Fibroblast of the aortic adventitia (primary cell): ENCODE measurements at places on chromosomes 7 and 10.

DNA sequence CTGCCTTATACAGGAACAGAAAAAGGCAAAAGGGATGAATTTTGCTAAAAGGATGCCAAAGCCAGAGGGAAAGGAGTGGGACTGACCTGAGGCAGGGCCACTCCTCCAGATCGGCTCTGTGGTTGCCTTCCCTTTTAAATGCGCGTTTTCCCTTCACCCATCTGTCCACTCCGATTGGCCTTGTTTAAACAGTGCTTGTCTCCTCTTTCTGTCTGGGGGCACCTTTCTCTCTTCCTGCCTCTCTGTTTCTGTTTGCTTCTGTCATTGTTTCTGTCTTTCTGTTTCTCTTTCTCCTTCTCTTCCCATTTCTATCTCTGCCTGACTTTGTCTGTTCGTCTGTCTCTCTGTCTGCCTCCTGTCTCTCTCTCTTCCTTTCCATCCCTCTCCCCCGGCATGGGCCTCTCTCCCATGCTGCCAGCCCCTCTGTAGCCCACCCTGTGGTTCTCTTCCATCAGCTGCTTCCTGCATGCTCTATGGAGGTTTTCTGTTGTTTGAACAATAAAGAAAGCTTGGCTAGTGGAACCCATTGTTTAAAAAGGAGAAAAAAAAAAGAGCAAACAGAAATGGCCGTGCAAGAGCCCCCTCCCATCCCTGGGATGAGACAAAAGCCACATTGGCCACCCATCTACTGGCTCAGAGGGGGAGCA, 29.5 kb upstream of the HSPB1 start:
- no peak for DNase-seq

DNA sequence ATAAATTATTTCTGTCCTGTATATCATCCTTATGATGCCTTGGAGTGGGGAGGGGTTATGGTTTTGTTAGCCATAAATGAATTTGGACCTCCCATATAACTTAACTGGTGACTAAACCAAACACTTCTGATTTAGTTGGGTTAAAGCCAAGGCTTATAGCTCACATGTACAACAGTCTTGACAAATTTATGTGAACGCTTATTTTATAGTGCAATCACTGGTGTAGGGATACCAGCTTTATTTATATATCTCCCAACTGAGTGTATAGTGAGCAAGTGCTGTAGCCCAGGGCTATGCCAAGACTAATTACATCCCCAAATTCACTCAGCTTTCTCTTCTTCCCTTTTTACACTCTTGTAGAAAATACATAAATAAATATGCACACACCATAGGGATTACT, 956.2 kb downstream of the SORCS3 start:
- no peak for DNase-seq

DNA sequence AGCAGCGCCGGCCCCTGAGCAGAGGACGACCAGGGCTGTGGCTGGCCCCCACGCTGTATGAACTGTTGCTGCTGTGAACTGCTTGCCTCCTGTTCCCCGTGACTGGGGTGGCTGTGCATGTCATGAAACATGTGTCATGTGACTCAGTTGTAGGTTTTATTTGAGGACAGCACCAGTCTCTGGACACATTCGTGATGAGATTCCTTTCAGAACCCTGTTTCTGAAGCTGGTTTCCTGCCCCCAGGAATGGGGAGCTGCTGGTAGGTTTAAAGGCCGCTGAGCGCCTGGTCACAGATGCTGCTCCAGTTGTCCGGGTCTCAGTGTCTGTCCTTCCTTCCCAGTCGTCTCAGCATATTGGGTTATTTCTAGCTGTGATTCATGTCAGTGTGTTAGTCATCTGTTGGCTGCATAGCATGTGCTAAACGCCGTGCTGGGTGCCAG, 79.1 kb upstream of the PPIF start:
- peak; percentile 55 for DNase-seq

- peak; percentile 71 for DNase-seq
Measured at GRCh38 chr7:104971290-104972071, 42.5 kb upstream of the KMT2E start.

DNA sequence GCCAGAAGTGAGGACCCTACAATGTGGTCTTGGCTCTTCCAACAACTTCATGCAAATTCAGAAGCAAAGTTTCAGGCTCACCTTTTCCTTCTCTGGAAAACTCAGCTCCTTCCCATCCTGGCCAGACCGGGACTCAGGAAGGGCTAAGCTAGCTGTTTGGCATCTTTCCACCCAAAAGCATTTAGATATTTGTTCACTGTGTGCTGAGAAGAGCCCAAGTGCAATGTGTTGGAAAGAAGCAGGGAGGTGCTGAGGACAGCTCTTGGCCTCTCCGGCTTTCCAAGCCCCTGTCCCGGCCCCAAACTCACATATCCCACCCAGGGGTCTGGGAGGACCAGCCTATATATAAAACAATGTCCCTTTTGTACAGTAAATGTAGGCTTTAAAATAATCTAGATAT, 44.5 kb downstream of the MKI67 start:
- peak; percentile 12 for DNase-seq

DNA sequence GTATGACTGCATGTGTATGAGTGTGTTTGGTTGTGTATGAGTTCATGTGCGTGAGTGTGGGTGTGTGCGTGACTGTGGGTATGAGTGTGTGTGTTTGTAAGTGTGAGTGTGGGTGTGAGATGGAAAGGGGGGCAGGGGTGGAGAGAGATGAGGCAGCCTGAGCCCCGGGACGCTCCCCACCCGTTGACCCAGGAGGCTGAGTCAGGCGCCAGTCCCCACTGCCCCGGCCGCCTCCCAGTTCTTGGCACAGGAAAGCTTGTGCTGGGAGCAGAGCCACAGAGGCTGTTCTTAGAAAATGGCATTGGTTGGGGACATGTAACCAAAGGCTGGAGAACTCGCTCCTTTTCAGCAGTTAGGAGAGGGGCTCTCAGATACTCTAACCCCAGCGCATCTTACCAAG, 27.8 kb upstream of the NUB1 start:
- DNase-seq, result peak; percentile 47

DNA sequence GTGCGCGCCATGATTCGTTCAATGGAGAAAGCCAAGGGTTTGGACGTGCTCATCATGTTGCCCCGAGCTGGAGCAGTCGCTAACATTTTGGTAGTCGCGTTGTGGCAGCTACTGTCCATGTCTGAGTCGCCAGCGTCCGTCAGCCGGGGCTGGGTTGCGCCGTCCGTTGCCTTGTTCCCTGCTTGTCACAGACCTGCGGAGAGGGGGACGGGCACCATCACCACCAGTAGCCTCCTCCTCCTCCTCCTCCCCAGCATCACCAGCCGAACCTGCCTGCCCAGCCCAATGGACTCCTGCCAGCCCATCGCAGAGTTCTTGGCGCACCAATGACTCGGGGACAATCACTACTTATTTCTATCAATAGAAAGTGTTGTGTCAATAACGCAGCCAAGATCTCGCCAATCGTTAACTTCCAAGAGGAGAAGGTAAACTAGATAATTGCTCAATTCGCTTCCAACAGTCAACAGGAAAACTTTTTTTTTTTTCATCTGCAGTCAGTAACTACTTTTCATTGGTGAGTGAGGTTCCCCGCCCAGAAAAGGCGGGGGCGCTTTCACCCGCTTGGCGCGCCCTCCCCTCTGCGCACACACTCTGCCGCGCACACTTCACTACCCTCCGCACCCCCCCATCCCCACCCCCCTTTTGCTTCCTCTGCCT, at the start of gene FEZF1:
FEZF1 (minus strand) TSS at position 432 of the 657 bp plus-strand sequence; CDS start at position 119, 313 bp downstream.
- DNase-seq, result no peak

- no peak for DNase-seq
Measured at GRCh38 chr10:48378675-48379074, 72.2 kb downstream of the MAPK8 start.

DNA sequence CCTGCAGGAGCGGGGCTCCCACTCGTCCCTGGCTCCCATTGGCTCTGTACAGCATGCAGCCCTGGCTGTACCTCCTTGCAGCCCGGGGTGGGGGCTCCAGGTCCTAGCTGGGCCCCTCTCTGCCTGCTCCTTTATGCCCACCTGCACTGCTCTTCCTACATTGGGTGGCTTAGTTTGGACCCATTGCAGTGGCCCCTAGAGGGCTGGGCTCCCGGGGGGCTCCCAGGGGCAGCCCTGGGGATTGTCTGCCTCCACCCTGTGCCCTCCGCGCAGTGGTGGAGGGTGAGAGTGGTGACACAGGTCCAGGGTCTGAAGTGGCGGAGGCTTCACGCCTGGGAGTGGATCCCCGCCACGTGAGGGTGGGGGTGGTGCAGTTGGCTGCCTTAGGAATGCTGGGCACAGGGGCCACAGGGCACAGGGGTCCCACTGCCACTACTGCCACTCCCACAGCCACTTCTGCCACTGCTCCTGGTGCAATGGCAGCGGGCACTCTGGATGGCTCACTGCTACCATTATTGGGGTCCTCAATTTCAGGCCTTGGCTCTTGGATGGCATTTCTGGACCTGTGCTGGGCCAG, 177.1 kb downstream of the ARL4A start:
- no peak for DNase-seq

GRCh38 chr10:32149252-32149955, 93.2 kb upstream of the KIF5B start:
- DNase-seq, result peak; percentile 99

- peak; percentile 1 for DNase-seq
Measured at GRCh38 chr7:108810756-108811385, 241.2 kb downstream of the DNAJB9 start.

GRCh38 chr10:125201108-125201524, 40.8 kb upstream of the CTBP2 start:
- no peak for DNase-seq

GRCh38 chr7:133633055-133633454, 380.2 kb downstream of the EXOC4 start:
- DNase-seq, result peak; percentile 59

- peak; percentile 2 for DNase-seq
Measured at GRCh38 chr7:51376420-51377092, 59.9 kb upstream of the COBL start.

DNA sequence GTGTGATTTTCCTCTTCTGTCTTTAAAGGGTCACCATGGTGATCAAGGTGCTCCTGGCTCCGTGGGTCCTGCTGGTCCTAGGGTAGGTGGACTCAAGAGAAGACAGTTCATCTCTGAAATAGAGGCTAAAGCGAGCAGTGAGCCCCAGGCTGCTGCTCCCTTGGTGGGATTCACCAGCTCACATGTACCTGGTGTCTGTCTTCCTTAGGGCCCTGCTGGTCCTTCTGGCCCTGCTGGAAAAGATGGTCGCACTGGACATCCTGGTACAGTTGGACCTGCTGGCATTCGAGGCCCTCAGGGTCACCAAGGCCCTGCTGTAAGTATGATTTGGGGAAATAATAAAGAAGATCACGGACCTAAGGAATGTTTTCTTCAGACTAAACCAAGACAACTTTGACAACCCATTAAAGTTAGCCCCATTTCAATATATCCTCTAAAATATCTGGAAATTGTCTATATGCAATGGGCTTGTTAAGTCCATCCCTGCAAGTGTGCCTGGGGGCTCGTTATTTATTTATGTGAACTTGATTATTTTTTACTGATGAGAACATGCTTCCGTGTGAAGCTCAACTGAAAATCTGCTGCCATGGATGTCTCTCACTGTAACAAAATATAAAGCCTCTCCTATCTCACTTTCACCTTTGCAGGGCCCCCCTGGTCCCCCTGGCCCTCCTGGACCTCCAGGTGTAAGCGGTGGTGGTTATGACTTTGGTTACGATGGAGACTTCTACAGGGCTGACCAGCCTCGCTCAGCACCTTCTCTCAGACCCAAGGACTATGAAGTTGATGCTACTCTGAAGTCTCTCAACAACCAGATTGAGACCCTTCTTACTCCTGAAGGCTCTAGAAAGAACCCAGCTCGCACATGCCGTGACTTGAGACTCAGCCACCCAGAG, 32.5 kb downstream of the COL1A2 start:
- DNase-seq, result peak; percentile 43

DNA sequence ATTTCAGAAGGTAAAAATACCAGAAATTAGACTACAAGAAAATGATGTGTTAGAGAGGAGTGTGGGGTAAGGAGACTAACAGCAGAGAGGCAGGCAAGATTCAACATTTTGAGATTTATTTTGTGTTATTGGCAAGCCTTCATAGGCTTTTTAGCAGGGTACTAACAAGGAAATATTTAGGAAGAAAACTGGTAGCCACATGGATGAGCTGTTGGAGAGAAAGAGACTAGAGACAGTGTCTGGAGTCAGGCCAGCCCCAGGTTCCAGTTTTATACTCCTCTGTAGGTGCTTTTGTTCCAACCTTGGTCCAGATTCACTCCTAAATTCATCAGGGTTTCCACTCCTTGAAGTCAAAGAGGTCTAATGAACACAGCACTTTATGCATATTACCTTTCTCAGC, 41.1 kb downstream of the GPRIN2 start:
- DNase-seq, result no peak
